Liver (tissue), 10 donors: ENCODE measurements at places on chromosomes 5 and 9. TPM values are rescaled to one million over a fixed set of nuclear protein-coding genes. Genes with fewer than 3 reads are reported as not detected.

- no peaks in the 10 kb centered on the region for H3K36me3 ChIP-seq
- H3K27me3 ChIP-seq: no peaks in the 10 kb centered on the region
- DNase-seq: no peak
- H3K4me3 ChIP-seq: no peak overlapping the region
Measured at GRCh38 chr9:84750152-84750865, 80.8 kb downstream of the NTRK2 start.

- H3K36me3 ChIP-seq: no peaks in the 10 kb centered on the region
- no peak overlapping the region for H3K27ac ChIP-seq
- DNase-seq: no peak
- no peak overlapping the region for H3K4me3 ChIP-seq
- H3K27me3 ChIP-seq: no peaks in the 10 kb centered on the region
- H3K4me1 ChIP-seq: no peaks in the 10 kb centered on the region
Measured at GRCh38 chr5:169599451-169599850, 15.9 kb downstream of the SPDL1 start.

DNA sequence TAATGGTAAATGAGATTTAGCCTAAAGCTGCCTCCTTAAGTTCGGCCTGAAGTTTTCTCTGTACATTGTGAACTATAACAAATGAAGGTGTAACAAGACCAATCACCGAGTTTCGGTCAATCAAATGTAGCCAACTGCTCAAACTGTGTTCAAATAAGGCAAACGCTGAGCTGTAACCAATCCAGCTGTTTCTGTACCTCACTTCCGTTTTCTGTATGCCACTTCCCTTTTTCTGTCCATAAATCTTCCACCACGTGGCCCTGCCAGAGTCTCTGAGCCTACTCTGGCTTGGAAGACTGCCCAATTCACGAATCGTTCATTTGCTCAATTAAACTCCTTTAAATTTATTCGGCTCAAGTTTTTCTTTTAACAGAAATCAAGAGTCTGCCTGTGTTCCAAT lies 193.5 kb upstream of the KLF9 start:
- no peaks in the 10 kb centered on the region for H3K36me3 ChIP-seq
- no peaks in the 10 kb centered on the region for H3K4me1 ChIP-seq
- no peak overlapping the region for H3K27ac ChIP-seq
- no peak for DNase-seq
- no peak overlapping the region for H3K4me3 ChIP-seq

GRCh38 chr5:89246864-89247263 lies 363.9 kb upstream of the MEF2C start:
- no peak for DNase-seq
- no peaks in the 10 kb centered on the region for H3K36me3 ChIP-seq
- H3K27ac ChIP-seq: no peak overlapping the region
- H3K4me1 ChIP-seq: no peaks in the 10 kb centered on the region
- H3K27me3 ChIP-seq: no peaks in the 10 kb centered on the region

GRCh38 chr9:107008011-107008410 lies 145.0 kb downstream of the ZNF462 start:
- no peaks in the 10 kb centered on the region for H3K27me3 ChIP-seq
- no peaks in the 10 kb centered on the region for H3K4me1 ChIP-seq
- no peak overlapping the region for H3K27ac ChIP-seq

GRCh38 chr9:122791872-122792669 lies 3.3 kb downstream of the OR5C1 start:
- H3K4me3 ChIP-seq: no peak overlapping the region
- H3K4me1 ChIP-seq: no peaks in the 10 kb centered on the region
- no peak for DNase-seq
- H3K36me3 ChIP-seq: no peaks in the 10 kb centered on the region
- no peak overlapping the region for H3K27ac ChIP-seq
- no peaks in the 10 kb centered on the region for H3K27me3 ChIP-seq

DNA sequence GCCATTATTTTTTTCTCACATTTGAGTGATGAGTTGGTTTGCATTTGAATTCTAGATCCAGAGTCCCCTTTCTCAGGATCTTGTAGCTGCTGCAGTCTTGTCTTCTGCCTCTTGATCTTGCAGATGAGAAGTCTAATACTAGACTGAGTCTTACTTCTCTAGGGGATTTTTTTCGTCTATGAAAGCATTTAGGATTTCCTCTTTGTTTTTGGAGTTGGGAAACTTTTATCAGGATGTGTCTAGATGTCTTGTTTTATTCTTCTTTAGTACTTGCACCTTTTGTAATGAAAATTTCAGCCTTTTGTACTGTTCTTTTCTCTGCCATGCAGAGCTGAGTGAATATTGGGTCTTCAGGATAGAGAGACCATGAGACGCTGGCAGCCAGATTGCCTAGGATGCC lies 65.4 kb downstream of the ZNF618 start:
- H3K27ac ChIP-seq: no peak overlapping the region
- no peak for DNase-seq
- no peaks in the 10 kb centered on the region for H3K36me3 ChIP-seq
- no peaks in the 10 kb centered on the region for H3K4me1 ChIP-seq

SEC24A gene
- 21.0 TPM for total RNA-seq

MYO10 gene
- total RNA-seq: 15.3 TPM

RNF20 gene
- 12.7 TPM for total RNA-seq

RANBP3L gene
- total RNA-seq: 9.2 TPM
